HS-5 (cell line): ENCODE measurements at places on chromosomes 4 and X.

- DNase-seq = no peak
Observed at GRCh38 chr4:188246488-188246887, 107.2 kb downstream of the TRIML1 start.

GRCh38 chr4:8676676-8677075 lies 84.1 kb downstream of the CPZ start:
- no peak for DNase-seq

DNA sequence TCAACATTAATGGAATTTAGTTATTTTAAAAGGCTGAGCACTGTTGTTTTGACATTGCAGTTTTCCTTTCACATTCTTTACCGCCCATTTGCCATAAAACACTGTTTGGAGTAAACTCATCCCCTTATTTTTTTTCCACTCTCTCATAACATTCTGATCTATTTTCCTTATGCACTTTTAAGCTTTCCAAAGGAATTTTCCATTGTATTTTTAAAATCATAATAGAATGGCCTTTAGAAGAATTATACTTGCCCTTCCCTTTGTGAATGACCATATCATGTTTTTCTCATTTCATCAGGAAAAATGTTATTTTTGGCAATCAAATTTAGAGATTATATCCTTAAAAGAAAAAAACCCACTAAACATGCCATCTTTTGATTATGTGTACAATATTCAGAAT lies 1074.2 kb downstream of the STIM2 start:
- DNase-seq = no peak

GRCh38 chr4:113563691-113564378 lies 197.7 kb downstream of the CAMK2D start:
- DNase-seq = no peak
